ENCODE measurements at places on chromosomes 3 and 15.

DNA sequence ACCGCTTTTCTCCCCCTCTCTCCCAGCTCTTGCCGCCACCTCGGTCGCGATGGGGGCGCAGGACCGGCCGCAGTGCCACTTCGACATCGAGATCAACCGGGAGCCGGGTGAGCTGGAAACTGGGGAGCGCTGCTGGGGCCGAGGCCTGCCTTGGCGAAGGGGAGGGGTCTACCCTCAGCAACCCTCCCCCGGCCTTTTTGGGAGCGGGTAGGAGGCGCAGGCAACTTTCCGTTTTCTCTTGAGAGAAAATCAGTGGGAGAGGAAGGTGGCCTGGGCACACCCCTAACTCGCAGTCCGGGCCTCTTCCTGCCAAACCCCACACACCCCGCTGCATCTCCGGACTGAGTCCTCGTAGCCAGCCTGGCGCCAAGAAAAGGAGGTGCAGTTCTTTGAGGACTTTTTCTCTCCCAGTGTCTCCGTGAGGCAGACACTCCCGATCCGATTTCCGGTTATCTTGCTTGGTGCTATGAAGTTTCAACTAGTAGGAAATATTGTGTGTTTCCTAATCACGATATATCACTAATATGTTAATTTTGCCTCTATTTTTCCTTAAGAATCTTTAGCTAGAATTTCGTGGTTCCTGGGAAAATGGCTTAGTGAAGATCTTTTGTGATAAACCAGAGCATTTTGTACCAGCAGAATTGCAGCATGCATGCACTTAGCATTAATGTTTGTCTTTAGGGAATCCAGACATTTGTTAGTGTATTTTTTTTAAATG, 631 bp downstream of the NKTR start:
- DNase-seq: no peak

DNA sequence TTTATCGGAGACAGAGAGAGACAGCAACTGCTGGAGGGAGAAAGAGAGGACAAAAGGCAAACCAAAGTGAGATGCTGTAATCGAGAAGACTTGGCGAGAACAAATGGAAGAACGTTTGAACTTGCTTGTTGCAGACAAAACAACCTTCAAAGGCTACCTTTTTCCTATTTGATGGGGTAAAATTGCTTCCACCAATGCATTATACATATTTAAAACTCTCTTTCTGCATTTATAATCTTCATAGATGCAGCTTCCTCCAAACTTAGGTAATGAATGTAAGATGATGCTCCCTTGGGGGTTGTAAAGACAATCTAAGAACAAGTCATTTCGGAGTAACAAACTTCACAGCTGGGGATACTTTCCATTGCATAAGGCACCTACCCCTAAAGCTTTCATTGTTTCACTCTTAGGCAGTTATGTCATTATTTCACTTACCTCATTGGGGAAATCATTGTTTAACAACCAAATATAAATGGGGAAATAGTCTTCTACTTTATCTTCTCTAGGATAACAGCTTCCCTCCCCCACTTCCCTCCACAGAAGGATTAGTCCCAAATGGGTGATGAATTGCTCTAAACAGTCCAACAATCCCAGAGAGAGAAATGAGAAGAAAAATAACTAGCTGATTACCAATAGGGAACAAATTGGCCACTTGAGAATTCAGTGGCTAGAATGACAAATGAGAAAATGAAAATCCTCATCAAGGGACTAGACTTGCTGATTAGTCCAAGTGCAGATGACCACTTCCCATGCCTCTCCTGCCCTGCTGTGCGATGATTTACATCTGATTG, 269.8 kb upstream of the ADAMTS9 start:
- no peak for DNase-seq

DNA sequence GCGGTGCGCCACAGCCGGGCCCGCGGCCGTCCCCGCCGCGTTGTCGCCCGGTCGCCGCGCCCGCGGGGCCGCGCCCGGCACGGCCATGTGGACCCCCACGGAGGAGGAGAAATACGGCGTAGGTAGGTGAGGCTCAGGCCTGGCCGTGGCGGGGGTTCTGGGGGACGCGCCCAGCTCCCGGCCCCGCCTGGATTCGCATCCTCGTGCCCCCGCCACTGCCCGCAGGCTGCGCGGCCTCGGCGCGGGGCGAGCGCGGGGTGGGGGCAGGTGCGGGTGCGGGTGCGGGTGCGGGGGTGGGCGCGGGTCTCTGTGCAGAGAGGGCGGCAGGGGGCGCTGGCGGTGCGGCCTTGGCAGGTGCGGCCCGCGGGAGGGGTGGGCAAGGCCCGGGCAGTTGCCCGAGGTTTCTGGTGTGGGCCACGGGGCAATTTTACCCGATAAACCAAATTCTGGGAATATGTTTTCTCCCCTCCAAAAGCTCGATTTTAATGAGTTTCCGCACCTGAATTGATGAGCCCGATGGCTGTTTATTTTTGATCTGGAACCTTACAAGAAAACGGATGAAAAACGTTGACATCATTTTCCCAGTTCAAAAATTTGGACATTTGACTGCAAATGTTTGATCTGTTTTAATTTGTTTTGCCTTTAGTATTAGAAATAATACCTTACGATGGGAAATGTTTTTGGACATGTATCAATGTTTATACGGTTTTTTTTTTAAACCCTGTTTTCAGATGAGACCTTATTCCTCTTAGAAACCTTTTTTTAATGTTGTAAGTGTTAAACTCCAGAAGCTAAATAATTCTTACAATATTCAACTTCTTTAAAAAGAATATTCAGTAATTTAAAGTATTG, 678 bp downstream of the DOCK3 start:
- no peak for DNase-seq

- no peak for DNase-seq
Measured at GRCh38 chr3:187976365-187976900, 177.5 kb upstream of the LPP start.

DNA sequence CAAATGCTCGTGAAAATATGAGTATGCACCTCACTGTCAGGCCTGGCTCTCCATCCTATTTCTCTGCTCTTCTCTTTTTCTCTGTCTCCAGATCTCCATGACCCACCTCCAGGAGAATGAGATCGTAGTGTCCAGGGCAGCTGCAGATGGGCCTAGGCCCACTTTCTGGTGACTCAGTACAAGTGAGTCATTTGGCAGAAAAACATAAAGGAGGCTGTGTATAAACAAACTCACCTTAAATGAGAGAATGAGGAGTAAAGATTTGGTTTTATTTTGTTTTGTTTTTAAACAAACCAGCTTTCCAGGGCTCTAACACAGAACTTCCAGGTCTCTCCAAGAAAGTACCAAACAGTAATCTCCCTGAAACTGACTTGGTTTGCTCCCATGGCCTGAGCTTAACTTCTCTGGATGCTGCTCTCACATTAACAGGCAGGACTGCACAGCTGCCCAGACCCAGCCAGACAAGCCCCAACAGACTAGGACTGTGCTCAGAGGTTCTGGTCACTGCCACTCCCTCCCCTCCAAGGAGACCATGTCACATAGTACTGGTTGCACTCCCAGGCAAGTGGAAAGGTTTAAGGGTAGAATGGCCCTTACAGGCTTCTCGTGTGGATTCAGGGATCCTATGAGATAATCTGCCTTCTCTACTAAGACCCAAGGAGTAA, 1.5 kb upstream of the HEG1 start:
- no peak for DNase-seq

DNA sequence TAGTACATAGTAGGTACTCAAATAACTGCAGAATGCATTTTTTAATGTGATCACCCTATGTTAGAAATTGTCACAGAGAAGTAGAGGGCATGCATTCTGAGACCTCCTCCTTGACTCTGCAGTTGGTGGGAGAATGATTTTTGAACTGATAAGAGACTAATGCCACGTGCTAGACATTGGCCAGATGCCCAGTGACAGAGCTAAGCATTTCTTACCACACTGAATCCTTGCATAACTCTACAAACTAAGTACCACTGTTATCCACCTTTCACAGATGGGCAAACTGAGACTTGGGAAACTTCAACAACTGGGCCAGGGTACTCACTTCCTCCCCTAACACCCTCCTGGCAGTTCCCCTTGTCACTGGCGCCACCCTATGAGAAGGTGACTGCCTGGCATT, 33.5 kb upstream of the SPATA12 start:
- DNase-seq: no peak

- no peak for DNase-seq
Measured at GRCh38 chr3:175479800-175480199, 620.7 kb downstream of the NAALADL2 start.

DNA sequence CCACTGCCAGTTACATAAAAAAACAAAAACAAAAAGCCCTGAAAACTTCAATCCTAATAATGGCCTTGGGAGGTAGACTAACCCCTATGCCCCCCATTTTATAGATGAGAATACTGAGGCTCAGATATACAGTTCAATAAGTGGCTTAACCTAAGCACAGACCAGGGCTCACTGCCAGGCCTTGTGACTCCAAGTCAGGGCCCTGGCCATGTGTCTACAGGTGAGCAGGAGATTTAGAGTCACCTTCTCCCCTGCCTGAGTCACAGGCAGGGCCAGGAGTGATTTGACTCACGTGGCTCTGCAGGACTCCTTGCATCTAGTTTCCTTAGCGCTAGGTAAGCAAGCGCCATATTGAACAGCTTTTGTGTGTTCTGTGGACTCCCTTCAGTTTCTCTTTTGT, 98.6 kb upstream of the ETV5 start:
- no peak for DNase-seq

GRCh38 chr3:17742102-17742879, at the start of gene TBC1D5:
Gene TBC1D5, minus strand, starts transcription at chr3:17742631. Its CDS starts 234,061 bp downstream, at chr3:17508570.
- DNase-seq: peak; percentile 97

GRCh38 chr3:141864281-141864970, 12.0 kb upstream of the ATP1B3 start:
- DNase-seq: no peak

All from NCI-H774 (cell line).